ENCODE measurements at places on chromosomes 1 and 21. TPM values are rescaled to one million over a fixed set of nuclear protein-coding genes. Genes with fewer than 3 reads are reported as not detected.

- peak; percentile 34 for DNase-seq
Measured at GRCh38 chr1:78497201-78497600, 6.4 kb downstream of the PTGFR start.

DNA sequence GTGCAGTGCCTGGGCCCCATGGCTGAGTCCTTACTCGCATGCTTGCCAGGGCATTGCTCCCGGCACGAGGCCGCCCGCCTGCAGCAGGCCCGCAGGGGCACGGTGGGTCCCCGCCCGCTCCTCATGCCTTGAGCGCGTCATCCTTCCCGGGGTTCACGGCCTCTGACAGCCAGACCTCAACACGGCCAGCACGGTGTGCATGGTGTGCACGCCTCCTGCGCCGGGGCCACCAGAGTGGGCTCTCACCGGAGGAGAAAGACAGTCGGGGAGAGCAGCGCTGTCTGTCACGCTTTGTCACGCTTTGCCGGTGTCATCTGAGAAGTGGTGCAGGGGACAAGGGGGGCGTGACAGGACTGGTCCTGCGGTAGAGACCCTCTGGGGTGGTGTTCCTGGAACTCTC lies 11.9 kb upstream of the COL18A1 start:
- DNase-seq, result no peak

SEMA4A gene
- total RNA-seq, result 0.31 TPM

- no peak for DNase-seq
Measured at GRCh38 chr1:13450204-13450603, 40.0 kb downstream of the PRAMEF20 start.

DNA sequence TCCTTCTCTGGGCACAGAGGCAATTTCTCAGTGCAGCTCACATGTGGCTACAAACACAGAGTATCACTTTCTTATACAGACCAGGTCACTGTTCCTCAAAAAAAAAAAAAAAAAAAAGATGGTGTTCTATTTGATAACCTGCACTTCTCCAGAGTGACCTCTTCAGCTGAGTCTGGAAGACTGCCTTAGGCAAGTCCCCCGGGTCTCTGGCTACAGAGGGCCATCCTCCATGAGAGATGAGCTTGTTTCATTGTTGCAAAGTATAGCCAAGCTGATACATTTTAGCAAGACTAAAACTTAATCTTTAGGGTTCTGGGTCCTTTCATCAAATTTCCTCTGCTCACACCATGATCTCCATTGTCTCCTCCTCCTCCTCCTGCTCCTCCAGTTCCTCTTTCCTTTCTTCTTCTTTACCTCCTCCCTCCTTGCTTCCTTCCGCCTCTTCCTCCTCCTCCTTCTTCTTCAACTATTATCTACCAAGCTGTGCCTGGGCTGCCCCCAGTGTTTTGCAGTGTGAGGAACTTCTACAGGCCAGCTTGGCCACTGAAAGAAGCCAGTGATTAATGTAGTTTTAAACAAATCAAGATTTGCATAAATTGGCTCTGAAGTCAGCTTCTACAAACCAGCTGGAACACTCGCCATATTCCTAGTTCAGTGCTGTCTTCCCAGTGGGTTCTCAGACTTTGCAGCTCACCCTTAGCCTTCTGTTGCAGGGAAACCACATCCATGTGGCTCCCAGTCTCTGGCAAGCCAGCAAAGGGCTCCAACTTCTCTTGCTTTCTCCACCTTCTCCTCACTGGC lies 139.4 kb downstream of the RUNX1 start:
- no peak for DNase-seq
